CD4-positive, alpha-beta T cell treated with Interleukin-15 for 1 hour (primary cell): ENCODE measurements at places on chromosomes 3 and 15.

DNA sequence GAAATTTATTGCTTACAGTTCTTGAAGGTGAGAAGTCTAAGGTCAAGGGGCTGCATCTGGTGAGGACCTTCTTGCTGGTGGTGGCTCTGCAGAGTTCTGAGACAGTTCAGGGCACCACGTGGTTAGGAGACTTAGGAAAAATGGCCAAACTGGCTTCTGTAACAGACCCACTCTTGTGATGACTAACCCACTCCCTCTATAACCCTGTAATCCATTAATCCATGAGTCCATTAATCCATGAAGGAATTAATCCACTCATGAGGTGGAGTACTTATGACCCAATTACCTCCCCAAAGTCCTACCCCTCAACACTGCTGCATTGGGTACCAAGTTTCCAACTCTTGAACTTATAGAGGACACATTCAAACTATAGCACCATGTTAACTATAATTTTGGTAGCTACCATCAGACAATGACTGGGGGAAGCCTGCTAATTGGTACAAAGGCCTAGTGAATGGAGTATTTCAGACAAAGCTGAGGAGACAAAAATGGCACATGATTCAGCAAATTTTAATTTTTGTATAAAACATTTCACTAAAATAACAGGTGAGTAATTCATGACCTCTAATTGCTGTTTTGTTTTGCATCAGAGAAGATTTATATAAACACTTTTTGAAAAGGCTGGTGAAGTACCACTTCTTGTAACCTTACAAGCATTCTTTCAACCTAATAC lies 374.1 kb upstream of the TBL1XR1 start:
- DNase-seq = no peak

- no peak for DNase-seq
Observed at GRCh38 chr3:9324944-9325343, 37.9 kb upstream of the THUMPD3 start.

DNA sequence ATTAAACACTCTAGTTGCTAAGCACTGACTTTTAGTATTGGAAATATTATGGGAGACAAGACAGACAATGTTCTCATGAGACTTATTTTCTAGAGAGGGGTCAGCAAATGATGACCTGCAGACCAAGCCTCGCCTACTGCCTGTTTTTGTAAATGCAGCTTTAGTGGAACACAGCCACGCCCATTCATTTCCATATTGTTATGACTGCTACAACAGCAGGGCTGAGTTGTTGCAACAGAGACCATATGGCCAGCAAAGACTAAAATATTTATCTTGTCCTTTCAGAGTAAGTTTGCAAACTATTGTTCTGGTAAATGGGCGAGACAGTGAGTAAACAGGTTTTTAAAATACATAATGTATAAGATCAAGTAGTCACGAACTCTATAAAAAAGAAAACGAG lies 570.2 kb downstream of the NTRK3 start:
- DNase-seq = no peak

- no peak for DNase-seq
Observed at GRCh38 chr3:197132916-197133530, 103.4 kb upstream of the MELTF start.

- no peak for DNase-seq
Observed at GRCh38 chr3:43676441-43676840, 14.3 kb upstream of the ABHD5 start.

DNA sequence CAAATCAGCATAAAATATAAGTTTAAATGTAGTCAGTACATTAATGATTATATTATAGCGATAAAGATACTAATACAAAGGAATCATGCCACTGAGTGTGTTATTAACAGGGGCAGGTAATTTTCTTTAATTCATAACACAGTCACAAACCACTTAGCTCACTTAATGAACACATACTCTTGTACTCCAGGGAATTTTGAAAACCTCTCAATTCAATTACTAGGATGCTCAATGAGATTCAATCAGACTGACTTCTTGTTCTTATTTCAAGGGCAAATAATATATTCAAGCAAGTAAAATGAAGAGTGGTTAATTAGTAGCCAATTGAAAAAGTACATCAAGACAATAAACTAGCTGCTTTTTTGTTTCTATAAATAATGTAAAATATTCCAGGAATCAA lies 5.8 kb upstream of the SUCNR1 start:
- DNase-seq = no peak

GRCh38 chr3:134542287-134542958 lies 56.6 kb downstream of the CEP63 start:
- no peak for DNase-seq
